ENCODE measurements at places on chromosomes 7 and 10.
A peak's percentile ranks its signal among the peaks of the same experiment; 100 is the strongest.

GRCh38 chr7:330511-331230, 40.7 kb downstream of the FOXL3 start:
- no peak for DNase-seq

DNA sequence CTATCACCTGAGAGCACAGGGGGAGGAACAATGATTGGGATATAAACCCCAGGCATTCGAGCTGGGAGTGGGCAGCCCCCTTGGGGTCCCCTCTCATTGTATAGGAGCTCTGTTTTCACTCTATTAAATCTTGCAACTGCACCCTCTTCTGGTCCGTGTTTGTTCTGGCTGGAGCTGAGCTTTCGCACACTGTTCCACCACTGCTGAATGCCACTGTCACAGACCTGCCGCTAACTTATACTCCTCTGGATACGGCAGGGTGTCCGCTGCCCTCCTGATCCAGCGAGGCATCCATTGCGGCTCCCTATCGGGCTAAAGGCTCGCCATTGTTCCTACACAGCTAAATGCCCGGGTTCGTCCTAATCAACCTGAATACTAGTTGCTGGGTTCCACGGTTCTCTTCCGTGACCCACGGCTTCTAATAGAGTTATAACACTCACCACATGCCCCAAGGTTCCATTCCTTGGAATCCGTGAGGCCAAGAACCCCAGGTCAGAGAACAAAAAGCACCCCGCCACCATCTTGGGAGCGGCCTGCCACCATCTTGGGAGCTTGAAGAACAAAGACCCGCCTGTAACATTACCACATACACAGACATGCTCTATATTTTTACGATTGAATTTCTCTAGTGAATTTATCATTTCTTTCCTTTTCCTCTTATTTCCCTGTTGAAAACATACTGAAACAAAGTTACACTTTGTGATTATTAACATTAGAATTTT, 9.0 kb downstream of the ZWINT start:
- no peak for DNase-seq

- no peak for DNase-seq
These were observed 24.0 kb downstream of the COBL start for GRCh38 chr7:51292596-51292995.

DNA sequence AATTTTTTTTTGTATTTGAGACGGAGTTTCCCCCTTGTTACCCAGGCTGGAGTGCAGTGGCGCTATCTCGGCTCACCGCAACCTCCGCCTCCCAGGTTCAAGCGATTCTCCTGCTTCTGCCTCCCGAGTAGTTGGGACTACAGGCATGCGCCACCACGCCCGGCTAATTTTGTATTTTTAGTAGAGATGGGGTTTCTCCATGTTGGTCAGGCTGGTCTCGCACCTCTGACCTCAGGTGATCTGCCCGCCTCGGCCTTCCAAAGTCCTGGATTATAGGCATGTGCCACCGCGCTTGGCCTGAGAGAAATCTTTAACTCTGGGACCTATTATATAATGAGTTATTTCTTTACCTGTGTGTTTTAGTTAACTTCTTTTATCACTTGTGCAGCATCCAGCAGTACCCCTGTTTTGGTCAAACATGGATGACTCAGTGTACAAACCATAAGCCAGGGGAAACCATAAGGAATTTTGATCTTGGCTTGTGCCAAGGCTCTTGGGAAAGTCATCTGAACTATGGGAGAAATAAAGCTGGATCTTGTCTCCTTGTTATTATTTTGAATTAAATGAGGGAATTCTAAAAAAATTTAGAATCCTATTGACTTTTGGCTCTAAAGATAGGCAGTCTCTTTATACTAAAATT, 23.6 kb upstream of the ZRANB1 start:
- no peak for DNase-seq

DNA sequence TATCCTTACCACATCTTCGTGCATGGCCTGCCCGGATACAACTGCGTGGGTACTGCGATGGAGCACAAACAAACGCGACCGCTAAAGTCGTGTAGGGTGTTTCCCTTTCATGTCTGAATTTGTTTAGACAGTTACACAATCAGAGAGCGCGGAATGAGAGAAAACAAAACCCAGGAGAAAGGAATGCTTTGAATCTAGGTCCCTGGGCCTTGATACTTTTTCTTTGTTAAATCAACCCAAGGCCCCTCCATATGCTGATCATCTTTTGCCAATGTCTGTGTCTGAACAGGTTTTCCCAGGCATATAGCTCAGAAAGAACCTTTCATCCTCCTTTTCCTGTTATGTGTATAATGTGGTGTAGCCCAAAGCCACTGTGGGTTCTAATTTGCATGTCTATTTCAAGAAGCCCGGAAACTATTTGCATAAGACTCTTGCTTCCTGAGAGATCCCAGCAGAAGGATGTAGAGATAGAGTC, 145.8 kb downstream of the FRMD4A start:
- no peak for DNase-seq

- no peak for DNase-seq
These were observed 16.0 kb downstream of the AFAP1L2 start for GRCh38 chr10:114388275-114388674.

DNA sequence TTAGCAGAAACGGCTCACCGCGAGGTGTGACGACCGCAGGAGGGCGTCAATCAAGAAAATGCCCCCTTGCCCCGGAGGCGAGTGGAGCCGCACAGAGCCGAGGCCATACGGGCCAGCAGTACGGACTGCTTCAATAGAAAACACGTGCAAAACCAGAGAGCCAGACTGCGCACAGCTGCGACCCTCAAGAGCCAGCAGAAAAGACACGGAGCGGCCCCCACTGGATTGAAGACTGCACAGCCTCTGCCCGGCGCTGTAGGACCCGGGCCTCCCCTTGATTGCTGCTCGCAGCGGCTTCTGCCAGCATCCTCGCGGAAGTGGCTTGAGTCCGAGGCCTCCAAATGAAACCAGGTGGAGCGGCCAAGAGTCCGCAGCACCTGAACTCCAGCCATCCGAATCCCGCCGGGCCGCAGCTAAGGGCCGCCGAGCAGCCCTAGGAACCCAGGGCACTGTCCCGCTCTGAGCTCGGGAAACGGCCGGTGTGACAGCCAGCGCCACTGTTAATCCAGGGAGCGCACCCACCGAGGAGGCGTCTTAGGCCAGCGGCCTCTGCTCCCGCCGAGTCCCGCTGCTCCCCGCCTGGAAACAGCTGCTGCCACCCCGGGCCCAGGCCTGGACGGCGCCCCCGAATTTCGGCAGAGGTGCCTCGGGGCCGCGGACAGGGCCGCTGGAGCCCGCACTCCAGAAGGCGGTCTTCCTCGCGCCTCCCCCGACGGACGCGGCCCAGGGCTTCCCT, 660 bp upstream of the HHEX start:
- peak; percentile 29 for DNase-seq

- no peak for DNase-seq
These were observed 15.2 kb upstream of the CPA1 start for GRCh38 chr7:130365088-130365487.

DNA sequence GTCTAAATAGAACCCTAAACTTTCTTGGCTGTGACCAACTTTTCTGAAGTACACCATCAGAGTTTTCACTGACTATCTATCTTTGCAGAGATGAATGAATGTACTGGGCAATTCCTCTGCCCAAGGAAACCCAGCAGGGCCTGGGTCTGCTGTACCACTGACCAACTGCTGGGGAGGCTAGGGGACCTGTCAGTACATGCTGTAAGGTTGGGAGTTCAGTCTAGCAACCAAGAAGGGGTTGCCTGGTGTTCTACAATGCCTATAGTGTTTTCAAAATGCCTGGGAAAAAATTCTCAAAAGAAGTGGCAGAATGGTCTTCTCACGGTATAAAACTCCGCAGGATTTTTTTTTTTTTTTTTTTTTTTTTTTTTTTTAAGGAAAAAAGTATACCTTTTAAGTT, 106.3 kb downstream of the NT5C2 start:
- no peak for DNase-seq

DNA sequence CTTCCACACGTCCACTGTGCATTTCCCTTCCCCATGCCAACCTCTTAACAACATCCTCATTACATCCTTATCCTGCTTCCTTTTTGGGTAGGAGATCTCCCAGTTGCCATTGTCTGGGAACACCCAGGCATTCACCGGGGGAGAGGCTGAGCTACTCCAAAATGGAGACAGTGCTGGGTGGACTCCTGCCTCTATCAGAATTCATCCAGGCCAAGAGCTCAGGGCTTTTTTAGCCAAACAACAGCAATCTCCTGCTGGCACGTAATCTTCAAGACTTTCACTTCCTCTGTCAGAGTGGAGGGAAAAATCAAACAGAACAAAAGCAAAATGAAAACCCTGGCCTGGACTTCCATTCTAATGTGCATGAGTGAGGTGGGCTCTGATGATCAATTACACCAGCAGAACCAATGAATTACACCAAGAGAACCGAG, 245.0 kb downstream of the PRPF18 start:
- no peak for DNase-seq

- DNase-seq = no peak
These were observed 94.4 kb upstream of the FGFR2 start for GRCh38 chr10:121692626-121693025.

GRCh38 chr7:22660293-22660692, 66.7 kb upstream of the IL6 start:
- no peak for DNase-seq

- DNase-seq = no peak
These were observed 76.1 kb upstream of the LYZL2 start for GRCh38 chr10:30705625-30706149.

- DNase-seq = no peak
These were observed 23.0 kb downstream of the EDRF1 start for GRCh38 chr10:125742465-125742864.

- no peak for DNase-seq
These were observed 11.2 kb upstream of the FRMPD2 start for GRCh38 chr10:48285710-48286109.

DNA sequence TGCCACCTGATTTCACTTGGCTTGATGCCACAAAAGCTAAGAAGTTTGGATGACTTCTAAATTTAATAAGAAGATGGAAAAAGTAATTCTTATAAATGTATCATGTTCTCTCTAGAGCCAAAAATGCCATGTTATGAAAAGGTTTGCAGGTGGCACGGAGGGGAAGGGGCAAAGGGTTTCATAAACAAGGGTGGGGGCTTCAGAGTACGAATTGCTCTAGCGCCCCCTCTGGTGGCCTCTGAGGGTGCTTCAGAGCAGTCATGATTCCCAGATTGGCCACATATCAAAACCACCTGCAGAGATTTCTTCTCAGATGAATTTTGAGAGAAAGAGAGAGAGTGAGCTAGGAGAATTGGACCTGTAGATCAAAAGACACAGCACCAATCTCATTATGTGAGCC, 208.6 kb upstream of the YAE1 start:
- DNase-seq = no peak

GRCh38 chr7:18901982-18902421, 215.4 kb downstream of the TWIST1 start:
- DNase-seq = peak; percentile 15

GRCh38 chr10:31037749-31038148, 6.1 kb upstream of the ZNF438 start:
- no peak for DNase-seq

DNA sequence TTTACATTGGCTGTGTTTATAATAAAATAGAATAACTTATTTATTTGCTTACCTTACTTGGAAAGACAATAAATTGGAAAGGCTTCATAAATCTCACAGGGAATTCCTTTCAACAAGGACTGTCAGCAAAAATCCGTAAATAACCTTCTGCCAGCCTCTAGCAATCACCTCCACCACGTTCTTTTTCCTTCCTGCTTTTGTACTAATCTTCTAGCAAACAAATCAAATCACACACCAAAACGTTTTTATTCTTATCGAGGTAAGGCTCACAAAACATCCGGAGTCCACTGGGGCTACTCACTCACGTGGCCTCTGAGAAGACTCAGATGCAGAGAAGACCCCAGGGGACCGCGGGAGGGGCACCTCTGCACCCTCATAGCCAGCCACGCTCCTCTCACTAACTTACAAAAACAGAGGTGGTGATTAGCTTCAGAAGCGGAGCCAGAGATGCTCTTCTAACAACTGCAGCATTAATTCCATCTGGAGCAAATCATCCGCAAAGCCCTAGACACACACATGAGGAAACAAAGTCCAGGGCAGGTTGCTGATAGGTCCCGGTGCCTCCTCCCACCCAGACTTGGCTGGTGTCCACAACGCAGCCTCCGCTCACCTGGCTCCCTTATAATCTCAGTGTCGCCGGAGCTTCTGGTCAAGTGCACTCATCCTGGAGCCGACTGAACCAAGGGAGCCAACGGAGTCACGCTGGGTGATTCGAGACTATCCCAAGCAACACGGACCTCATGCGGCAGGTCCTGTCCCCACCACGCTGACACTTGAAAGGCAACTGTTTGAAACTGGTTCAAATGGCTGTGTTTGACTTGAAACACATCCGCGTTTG, 22.5 kb downstream of the CTBP2 start:
- DNase-seq = no peak

- no peak for DNase-seq
These were observed 4.4 kb upstream of the TRUB1 start for GRCh38 chr10:114933588-114933987.

GRCh38 chr10:117590101-117590875, 47.7 kb downstream of the EMX2 start:
- DNase-seq = no peak

GRCh38 chr7:31256506-31256905, 84.0 kb downstream of the NEUROD6 start:
- no peak for DNase-seq

DNA sequence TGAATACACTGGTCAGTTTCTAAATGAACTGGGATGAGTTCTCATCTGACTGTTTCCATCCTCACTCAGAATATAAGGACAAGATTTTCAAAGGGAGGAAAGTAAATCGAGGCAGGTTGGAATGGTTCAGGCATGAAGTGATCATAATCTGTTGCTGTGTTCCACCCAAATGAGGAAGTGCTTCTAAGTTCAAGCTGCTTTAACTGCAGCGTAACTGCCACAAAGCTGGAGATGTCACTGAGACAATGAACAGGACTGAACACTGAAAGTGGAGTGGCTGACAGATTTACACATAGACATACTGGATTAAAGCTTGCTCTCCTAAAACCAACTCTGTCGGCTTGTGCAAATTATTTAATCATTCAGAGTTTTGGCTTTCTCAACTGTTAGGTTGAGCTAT, 66.6 kb downstream of the GPR37 start:
- DNase-seq = no peak

GRCh38 chr10:103576862-103577261, 83.4 kb downstream of the NEURL1 start:
- DNase-seq = no peak

DNA sequence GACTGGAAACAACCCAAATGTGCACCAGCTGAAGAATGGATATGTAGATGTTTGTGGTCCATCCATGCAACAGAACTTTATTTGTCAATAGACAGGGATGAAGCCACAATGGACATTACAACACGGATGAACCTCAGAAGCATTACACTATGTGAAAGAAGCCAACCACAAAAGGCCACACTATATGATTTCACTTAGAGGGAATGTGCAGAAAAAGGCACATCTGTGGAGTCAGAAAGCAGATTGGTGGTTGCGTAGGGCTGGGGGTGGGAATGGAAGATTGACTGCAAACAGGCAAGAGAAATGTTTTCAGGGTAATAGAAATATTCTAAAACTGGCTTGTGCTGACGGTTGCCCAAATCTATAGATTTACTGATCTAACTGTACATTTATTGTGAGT, 34.3 kb upstream of the WASHC2A start:
- DNase-seq = no peak

GRCh38 chr10:33236916-33237315, 97.6 kb downstream of the NRP1 start:
- DNase-seq = no peak

Data from hindlimb muscle (tissue), 1 donor.